ENCODE measurements at places on chromosomes 1 and 21. TPM values are rescaled to one million over a fixed set of nuclear protein-coding genes. Genes with fewer than 3 reads are reported as not detected.

SH2D5 gene
- total RNA-seq = 0.32 TPM

ITLN1 gene
- total RNA-seq = not detected

DNA sequence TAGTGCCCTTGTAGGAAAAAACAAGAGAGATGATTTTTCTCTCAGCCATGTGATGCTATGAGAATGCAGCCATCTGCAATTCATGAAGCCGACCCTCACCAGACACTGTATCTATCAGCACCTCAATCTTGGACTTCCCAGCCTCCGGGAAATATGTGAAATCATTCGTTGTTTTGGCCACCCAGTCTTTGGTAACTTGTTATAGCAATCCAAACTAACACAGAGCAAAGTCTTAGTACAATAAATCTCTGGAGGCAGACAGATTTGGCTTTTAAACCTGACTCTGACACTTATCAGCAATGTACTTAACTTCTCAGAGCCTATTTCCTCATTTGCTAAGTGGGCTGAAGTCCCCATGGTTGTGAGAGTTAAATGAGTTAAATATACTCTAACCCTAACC is 5.1 kb upstream of the MED18 start:
- H3K27me3 ChIP-seq = no peaks in the 10 kb centered on the region
- H3K27ac ChIP-seq = no peak overlapping the region
- no peaks in the 10 kb centered on the region for H3K36me3 ChIP-seq
- no peak overlapping the region for H3K4me3 ChIP-seq
- H3K4me1 ChIP-seq = peaks cover 15% of the 10 kb centered on the region

GRCh38 chr1:64337475-64337874 is 132.5 kb upstream of the CACHD1 start:
- peaks cover 5% of the 10 kb centered on the region for H3K27me3 ChIP-seq
- no peak overlapping the region for H3K4me3 ChIP-seq
- no peaks in the 10 kb centered on the region for H3K36me3 ChIP-seq
- no peaks in the 10 kb centered on the region for H3K4me1 ChIP-seq
